Pulmonary artery endothelial cell (primary cell): ENCODE measurements at places on chromosomes 7 and 10. TPM values are rescaled to one million over a fixed set of nuclear protein-coding genes. Genes with fewer than 3 reads are reported as not detected.

LIPJ gene
- total RNA-seq: 0.21 TPM in 1 of 2 replicates, not detected in the other

GRM3 gene
- total RNA-seq: not detected in 2 replicates

PRKG1 gene
- 1.3 TPM in 2 replicates for total RNA-seq

MPP7 gene
- 0.07 TPM in 2 replicates for total RNA-seq

UNC5B gene
- 1.3 and 8.0 TPM in 2 replicates for total RNA-seq

CTAGE8 gene
- total RNA-seq: 0.04 and 0.20 TPM in 2 replicates

PKD1L1 gene
- 1.1 and 2.1 TPM in 2 replicates for total RNA-seq

LOXL4 gene
- 1.1 and 1.3 TPM in 2 replicates for total RNA-seq

KNDC1 gene
- not detected in 2 replicates for total RNA-seq

FGFBP3 gene
- total RNA-seq: 0.20 and 0.28 TPM in 2 replicates

WDR86 gene
- not detected in 2 replicates for total RNA-seq

MNX1 gene
- not detected in 2 replicates for total RNA-seq

BMI1 gene
- 35.1 and 48.2 TPM in 2 replicates for total RNA-seq

TUBAL3 gene
- 0.11 and 0.73 TPM in 2 replicates for total RNA-seq

VSTM4 gene
- 0.26 and 0.32 TPM in 2 replicates for total RNA-seq

SEMA3C gene
- total RNA-seq: 5.5 and 14.9 TPM in 2 replicates

KEL gene
- total RNA-seq: not detected in 2 replicates

ZEB1 gene
- total RNA-seq: 121 and 168 TPM in 2 replicates

RTKN2 gene
- total RNA-seq: 0.49 and 0.92 TPM in 2 replicates

TUBB8 gene
- not detected in 2 replicates for total RNA-seq

MBL2 gene
- total RNA-seq: not detected in 2 replicates

CHCHD2 gene
- 219 and 373 TPM in 2 replicates for total RNA-seq

SFRP4 gene
- total RNA-seq: 0.04 TPM in 1 of 2 replicates, not detected in the other

DEPP1 gene
- total RNA-seq: 395 and 438 TPM in 2 replicates

ANKRD1 gene
- total RNA-seq: 660 and 1,189 TPM in 2 replicates

SPDYE16 gene
- 0.28 TPM in 1 of 2 replicates, not detected in the other for total RNA-seq

ADAP1 gene
- 0.79 and 1.8 TPM in 2 replicates for total RNA-seq

PRKRIP1 gene
- 13.8 and 14.3 TPM in 2 replicates for total RNA-seq

CRHR2 gene
- not detected in 2 replicates for total RNA-seq

SFRP5 gene
- not detected in 2 replicates for total RNA-seq

FBXL13 gene
- 0.73 and 3.0 TPM in 2 replicates for total RNA-seq

TAS2R3 gene
- 0.46 and 1.3 TPM in 2 replicates for total RNA-seq

OGA gene
- 80.0 and 84.5 TPM in 2 replicates for total RNA-seq

AGAP5 gene
- total RNA-seq: 1.1 and 1.8 TPM in 2 replicates

MYL10 gene
- total RNA-seq: not detected in 2 replicates

CPN1 gene
- not detected in 2 replicates for total RNA-seq

LAMB1 gene
- total RNA-seq: 542 and 685 TPM in 2 replicates

FAM25G gene
- total RNA-seq: not detected in 2 replicates

CDC14C gene
- total RNA-seq: not detected in 2 replicates

ESYT2 gene
- 61.3 and 67.3 TPM in 2 replicates for total RNA-seq

FKBP9 gene
- total RNA-seq: 119 and 144 TPM in 2 replicates

GIMAP1 gene
- total RNA-seq: 11.1 and 13.5 TPM in 2 replicates

TMEM273 gene
- 0.78 and 1.3 TPM in 2 replicates for total RNA-seq

ANKRD22 gene
- total RNA-seq: not detected in 2 replicates

LBX1 gene
- total RNA-seq: not detected in 2 replicates

HOXA13 gene
- total RNA-seq: not detected in 2 replicates

CAMK2B gene
- total RNA-seq: 1.7 and 2.7 TPM in 2 replicates

ZNF438 gene
- total RNA-seq: 4.8 and 6.5 TPM in 2 replicates

CYP3A4 gene
- not detected in 2 replicates for total RNA-seq

CALML5 gene
- not detected in 2 replicates for total RNA-seq

LRIT1 gene
- total RNA-seq: not detected in 2 replicates

ASB10 gene
- not detected in 2 replicates for total RNA-seq

ATP6V1F gene
- total RNA-seq: 85.0 and 90.3 TPM in 2 replicates
